ENCODE measurements at places on chromosomes 3 and 15.

- no peak for DNase-seq
Measured at GRCh38 chr3:39801216-39801615, 8.2 kb upstream of the MYRIP start.

- DNase-seq: no peak
Measured at GRCh38 chr3:141648055-141648910, 89.8 kb upstream of the RNF7 start.

DNA sequence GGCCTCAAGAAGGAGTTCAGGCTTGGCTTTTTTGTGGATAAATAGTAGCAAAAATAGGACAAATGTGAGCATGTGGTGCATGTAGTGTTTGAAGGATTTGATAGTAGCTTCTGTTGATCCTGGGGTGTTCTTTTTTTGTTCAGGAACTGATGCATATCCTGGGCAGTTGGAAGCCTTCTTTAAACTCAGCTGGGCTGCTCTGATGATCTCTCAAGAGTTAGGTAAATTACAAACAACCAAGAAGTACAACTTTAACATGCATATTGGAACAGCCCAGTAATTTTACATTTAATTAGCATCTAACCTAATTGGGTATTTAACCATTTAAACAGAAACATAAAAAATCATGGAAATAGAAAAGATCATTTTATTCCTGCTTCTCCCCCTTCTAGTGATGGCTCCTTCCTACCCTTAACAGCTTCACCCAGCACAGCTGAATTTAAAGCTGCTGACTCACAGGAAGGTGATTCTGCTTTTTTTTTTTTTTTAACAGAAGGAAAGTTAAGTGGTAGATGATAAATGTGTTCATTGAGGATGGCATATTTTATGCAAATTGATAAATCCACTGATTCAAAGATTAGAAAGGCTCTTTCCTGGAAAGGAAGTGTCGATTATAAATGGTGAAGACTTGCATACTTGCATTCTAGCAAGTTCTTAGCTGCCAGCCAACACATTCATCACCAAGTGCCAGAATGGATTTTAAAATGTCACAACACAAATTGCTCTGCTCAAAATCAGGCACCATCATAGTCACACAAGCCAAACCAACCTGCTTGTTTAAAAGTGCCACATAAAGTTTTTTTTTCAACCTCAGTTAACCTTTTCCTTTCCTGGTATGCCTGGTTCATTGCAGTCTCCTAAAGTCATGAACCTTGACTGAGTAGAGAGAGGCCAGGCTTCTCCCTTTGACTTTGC lies 20.0 kb downstream of the SLC35G2 start:
- DNase-seq: no peak

DNA sequence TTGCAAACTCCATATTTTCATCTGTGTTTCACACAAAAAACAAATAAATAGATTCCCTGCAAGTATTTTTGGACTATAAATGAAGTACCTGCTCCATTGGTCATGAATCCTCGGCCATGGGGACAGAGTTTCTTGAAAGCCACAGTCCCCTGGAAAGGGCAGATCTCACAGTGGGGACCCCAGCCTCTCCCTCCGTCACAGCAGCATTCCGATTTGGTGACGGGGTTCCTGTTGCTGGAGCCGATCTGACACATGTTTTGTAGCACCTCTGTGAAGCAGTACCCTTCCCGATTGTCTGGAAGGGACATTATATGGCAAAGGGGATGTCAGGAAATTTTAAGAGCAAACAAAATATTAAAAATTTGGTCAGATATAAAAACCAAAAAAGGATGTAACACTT lies 96.2 kb downstream of the DUT start:
- no peak for DNase-seq

GRCh38 chr3:62445275-62445674 lies 71.9 kb upstream of the FEZF2 start:
- no peak for DNase-seq

- peak; percentile 74 for DNase-seq
Measured at GRCh38 chr3:45226206-45226915, at the start of gene TMEM158. Gene TMEM158 (minus strand): TSS chr3:45226287. CDS start chr3:45226027, 260 bp downstream.

DNA sequence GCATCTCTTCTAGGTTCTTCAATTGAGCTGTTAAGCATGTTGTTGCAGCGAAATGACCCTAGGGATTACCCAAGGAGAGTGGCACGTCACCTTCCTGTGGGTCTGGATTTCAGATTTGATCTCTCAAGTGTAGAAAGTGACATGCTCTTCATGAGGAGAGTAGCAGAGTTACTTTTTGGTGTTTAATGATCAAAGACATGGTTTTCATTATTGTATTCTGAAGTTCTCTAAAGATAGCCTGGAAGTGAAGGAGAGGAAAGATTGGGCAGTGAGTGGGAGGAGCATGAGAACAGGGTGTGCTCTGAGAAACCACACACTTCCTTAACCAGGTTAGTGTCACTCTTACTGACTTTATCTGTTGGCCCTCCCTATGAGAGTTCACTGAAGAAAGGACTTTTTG lies 153.6 kb downstream of the AKAP13 start:
- no peak for DNase-seq

GRCh38 chr15:95812491-95812890 lies 518.0 kb upstream of the NR2F2 start:
- DNase-seq: no peak

DNA sequence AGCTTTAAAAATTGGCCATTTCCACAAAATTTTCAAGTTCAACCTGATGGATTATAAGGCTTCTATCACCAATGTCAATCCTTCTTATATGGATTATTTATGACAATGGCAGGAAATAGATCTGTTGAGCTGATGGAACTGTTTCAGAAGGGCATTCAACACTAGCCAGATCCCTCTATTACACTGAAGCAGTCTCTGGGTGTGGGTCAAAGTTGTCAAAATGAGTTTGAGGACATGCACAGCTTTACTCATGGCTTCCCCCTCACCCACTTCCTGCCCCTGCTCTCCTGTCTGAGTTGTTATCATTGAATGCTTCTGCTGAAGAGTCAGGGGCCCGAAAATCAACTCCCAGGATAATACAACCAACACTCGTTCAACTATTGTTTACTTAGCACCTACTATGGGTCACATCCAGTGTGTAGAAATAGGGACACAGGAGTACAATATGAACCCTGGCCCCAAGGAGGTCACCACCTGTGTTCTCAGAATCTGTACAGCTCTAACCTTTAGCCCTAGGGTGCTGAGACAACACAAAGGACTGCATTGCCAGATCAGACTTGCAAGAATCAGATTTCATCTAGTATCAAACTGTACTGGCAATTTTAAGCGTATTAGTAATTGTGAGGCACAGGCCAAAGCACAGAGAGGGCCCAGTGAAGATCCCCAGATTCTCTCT lies 41.7 kb upstream of the FAM3D start:
- no peak for DNase-seq

GRCh38 chr3:49460188-49460890 lies 9.7 kb upstream of the DAG1 start:
- DNase-seq: no peak

- no peak for DNase-seq
Measured at GRCh38 chr3:172071780-172072330, 32.5 kb downstream of the FNDC3B start.

DNA sequence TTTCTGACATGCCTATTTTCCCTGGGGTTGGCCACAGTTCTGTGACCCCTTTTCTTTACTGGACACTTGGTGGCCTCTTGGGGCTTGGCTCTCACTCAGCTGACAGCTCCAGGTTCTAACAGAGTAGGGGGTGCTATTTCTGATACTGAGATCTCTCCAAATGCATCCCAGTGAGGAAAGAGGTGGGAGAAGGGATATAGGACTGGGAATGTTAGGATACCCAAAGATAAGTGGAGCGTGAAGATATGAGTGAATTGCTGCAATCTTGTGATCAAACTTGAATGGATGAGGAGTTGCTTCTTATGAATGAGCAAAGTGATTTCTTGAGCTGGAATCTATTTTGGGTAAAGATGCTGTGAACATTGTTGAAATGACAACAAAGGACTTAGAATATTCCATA lies 74.6 kb downstream of the ATP2B2 start:
- DNase-seq: no peak

DNA sequence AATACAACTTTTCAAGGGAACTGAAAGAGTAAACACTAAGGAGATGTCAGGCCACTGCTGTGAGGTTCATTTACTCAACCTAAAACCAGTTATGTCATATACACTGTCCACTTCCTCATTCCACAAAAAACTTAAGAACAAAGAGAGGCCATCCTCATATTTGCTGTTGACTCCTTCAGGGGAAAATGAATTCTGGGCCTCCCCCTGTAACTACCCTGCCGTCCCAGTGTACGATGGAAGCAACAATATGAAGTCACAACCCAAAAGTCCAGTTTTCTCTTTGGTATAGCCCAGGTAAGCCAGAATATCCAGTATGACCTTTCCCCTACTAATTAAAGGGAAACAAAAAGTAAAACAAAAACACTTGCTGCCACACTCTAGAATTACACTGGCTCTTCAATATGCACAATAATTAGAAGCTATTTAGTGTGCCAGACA lies 16.2 kb downstream of the CEP152 start:
- DNase-seq: no peak

DNA sequence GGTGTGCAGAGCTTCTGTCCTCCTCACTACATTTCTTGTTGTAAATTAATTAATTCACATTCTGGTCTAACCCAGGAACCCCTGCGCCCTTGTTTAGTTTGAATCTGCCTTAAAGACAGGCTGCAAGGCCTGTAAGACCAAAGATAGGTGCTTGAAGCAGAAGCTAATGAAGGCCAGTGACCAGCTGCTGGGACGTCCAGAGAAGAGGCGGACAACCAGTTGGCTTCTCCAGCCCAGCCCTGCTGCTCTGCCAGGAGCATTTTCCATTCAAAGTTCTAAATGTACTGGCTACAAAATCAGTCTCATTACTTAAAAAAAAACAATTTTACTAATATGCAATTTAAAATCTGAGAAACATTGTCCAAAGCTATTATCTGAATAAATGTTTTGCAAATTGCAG lies 43.6 kb downstream of the FSIP1 start:
- DNase-seq: no peak

All from stimulated activated CD4-positive, alpha-beta T cell treated with anti-CD3 and anti-CD28 coated beads, TNF-alpha, amount 100 ng/mL, for 1 hour (primary cell).